ENCODE measurements at places on chromosomes 7 and 10.

GRCh38 chr7:76037310-76037709 lies 10.5 kb downstream of the STYXL1 start:
- DNase-seq: no peak

- DNase-seq: no peak
These were observed 8.0 kb upstream of the CHST15 start for GRCh38 chr10:124101351-124101750.

DNA sequence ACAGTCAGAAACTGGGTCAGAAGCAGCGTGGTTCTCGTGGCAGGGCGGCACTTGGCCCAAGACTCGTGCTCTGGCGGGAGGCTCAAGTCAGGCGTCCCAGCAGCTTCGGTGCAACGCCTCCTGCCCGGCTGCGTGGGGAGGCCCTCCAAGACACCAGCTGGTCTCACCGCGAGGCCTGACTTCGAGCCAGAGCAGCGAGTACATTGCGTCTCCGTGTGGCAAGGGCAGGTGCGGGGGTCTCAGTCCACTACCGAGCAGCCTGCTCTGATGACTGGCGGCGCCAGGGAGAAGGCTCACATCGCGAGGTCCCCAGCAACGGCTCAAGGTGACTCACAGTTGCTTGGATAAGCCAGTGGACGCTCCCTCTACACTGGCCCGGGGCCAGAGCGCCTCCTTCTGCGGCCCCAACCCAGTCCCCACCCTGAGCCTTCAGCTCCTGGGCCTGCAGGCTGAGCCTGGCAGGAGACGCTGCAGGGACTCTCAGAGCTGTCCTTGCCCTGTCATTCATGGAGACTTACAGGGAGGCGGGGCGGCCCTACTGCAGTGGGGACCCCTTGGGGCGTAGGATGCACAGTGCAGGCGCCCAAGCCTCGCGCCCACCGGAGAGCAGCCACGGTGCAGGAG lies 41.9 kb upstream of the PRKAR1B start:
- DNase-seq: no peak

DNA sequence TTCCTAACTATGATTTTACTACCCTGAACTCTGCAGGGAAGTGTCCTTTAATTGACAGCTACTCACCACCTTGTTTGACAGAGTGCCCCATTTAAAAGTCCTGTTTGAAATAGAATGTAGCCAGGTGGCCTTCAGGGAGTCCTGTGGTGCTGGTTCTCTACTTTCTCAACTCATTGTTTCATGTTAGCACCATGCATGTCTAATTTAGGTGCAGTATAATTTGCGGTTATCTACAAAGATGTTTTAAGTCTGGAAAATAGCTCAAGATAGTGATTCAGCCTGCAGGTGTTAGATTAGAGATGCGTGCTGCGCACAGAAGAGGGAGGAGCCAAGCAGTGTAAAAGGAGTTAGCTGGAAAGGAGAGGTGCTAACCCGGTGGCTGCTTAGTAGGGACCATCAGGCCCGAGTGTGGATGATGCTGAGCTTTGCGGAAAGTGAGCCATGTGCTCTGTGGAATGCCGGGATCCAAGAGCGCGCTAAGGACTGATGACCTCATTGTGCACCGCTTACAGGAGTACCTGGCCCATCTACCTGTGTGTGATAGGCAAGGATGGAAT lies 1.2 kb downstream of the CCM2 start:
- peak; percentile 17 for DNase-seq

DNA sequence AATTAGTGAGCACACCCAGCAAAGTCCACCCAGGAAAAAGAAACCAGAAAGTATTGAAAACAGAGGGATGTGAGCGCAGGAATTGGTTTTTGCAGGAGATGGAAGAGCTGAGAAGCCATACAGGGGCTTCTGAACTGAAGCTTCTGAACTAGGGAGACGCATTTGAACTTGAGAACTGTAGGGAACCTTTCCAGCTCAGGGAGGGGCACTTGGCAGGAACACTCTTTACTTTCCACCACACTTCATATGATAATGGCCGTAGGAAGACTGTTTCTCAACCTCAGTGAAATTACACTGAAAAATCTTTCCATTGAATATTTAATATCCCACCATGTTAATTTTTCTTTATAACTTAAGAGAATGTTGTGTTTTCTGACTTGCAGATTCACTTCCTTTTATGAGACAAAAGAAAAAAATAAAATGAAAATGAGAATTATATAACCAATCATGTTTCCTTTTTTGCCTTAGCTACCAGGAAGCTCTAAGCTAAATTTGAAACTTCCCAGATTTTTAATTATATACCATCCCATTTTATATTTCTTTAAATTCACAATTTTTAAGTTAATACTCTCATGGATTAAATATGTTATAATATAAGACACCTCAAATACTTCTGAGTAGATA lies 98.3 kb upstream of the TCF7L2 start:
- no peak for DNase-seq

GRCh38 chr7:122847871-122848473 lies 38.3 kb downstream of the CADPS2 start:
- peak; percentile 32 for DNase-seq

GRCh38 chr7:143435266-143435665 lies 8.0 kb upstream of the TAS2R60 start:
- DNase-seq: no peak

All from endothelial cell of umbilical vein (primary cell).